ENCODE measurements at places on chromosomes 5 and 9.
A peak's percentile ranks its signal among the peaks of the same experiment; 100 is the strongest.

GRCh38 chr5:40560474-40561110, 119.1 kb upstream of the PTGER4 start:
- no peak for DNase-seq

DNA sequence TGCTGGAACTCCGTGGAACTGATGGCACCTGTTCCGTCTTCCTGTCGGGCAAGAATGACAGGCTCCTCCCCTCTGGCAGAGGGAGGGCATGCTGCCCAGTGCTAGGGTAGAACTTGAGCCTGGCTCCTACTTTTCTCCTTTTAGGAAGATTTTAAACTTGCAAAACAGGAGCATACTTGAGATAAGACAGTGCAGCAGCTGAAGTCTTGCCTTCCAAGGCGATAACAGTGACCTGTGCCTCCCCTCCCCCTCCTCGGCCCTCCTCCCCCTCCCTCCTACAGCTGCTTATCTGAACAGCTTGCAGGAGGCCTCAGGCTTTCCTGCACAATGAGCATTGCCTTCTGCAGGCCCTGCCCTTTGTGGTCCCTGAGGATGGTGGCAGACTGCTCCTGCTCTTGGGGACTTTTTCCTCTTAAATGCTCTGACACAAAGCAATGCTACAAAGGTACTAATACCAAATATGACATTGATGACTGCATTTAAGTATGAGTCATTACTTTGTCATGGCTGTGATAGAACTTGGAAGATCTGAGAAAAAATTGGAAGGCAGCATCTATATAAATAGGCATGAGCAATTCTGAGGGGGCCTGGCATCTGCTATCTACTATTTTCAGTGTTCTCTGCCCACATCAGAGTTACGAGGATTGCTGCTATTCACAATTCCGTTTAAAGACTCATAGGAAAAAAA, 2.0 kb downstream of the GADD45G start:
- no peak for DNase-seq

DNA sequence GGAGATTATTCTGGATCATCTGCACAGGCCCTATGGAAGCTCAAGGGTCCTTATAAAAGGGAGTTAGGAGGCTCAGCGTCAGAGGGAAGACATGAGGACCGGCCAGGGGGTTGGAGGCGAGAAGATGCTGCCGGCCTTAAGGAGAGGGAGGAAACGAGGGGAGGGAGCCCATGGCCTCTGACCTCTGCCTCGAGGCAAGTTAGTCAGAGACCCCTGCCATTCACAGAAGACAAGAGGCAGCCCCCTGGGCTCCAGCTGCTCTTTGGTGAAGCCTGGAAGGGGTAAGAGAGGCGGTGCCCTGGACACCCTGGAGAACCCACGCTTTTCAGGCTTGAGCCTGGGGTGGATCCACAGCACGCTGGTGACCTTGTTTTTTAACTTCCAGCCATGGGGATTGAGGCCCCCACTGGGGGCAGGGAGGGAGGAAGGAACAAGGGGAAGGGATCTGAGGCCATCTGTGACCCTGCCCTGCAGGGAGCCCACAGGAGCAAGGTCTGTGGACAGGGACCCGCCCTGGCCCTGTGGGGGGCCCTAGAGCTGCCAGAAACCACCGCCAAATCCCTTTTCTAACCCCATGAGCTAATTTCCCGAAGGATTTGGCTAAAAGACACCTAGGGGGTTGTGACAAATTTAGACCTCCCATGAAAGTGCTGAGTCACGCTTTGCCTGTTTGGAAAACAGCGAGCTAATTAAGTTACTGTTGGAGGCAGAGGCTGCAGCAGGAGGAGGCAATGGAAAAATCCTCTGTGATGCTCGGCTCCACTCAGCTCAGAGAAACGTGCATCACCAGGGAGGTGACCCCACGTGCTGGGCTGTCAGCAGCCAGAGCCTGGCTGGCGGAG, 49.7 kb downstream of the OLFM1 start:
- no peak for DNase-seq

- DNase-seq: no peak
Observed at GRCh38 chr9:109109967-109110328, 9.8 kb downstream of the TMEM245 start.

DNA sequence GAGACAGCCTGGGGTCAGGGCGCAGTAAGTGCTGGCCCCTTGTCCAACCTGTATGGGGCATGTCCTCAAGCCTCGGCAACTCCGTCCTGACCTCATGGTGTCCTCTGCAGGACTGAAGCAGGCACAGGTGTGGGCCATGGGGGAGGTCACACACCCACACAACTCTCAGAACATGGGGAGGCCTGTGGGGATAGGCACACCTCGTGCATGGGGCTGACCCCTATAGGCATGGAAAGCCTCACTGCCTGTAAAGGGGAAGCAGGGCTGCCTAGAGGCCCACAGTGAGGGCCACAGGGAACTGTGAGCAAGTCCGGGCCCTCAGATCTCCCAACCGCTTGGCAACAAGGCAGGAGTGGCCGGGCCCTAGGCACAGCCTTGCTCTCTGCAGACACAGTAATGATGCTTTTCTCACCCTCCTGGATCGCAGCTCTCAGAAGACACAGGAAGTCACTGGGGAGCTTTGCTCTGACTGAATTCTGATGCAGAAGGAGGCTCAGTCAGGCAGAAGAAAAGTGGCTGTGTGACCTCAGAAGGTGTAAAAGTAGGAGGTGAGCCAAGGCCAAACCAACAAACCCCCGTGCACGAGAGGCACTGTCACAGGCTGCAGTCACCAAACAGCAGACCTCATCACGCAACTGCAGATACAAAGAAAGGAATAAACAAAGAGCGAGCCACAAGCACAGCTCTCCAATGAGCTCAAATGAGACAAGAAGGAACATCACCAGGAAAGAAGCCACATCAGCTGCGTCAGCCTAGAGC, 5.4 kb downstream of the IPPK start:
- DNase-seq: peak; percentile 62

DNA sequence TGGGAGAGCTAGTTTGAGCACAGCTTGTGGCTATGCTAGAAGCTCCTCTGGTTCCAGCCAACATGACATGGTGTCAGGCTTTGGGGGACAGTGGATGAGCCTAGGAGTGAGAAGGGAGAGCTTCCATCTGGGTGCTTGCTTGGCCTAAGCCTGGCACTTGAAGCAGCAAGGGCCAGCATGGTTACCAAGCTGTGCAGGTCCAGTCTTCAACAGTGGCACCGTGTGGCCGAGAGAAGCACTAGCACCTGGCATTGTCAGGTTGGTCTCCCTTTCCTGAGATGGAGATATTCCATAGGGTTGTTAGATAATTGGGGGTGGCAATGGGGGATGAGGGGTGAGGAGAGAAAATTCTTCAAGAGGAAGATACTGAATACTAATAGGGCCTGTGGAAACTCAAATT, 261.9 kb downstream of the PBX3 start:
- DNase-seq: no peak
